ENCODE measurements at places on chromosomes 16 and 17.
A peak's percentile ranks its signal among the peaks of the same experiment; 100 is the strongest.

DNA sequence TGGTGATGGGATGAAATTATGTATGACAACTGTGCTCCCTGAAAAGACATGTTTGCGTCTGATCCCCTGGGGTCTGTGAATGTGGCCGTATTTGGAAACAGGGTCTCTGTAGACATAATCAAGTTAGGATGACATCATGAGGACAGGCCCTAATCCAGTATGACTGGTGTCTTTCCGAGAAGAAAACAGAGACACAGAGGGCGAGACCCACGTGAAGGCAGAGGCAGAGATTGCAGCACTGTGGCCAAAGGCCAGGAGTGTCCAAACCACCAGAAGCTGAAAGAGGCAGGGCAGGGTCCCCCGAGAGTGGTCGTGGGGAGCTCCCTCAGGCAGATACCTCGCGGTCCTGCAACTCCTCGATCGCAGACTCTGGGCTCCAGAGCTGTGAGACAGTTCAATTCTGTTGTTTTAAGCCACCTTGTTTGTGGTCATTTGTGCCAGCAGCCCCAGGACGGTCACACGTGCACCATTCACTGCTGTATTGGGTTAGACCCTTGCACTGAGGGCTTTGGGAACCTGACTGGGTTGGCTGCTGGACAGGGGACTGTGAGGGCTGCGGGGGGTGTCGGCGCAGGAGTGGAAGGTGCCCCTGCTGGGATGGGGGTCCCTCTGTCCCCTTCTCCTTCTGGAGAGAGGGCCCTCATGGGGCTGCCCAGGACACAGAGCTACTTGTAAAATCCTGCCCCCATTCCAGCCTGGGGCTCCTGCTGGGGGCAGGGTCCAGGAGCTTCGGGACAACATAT lies 27.7 kb downstream of the METRNL start:
- no peak for DNase-seq

GRCh38 chr16:67462279-67462655 lies 18.7 kb downstream of the ATP6V0D1 start:
- DNase-seq: no peak

GRCh38 chr17:77140878-77141767 lies at the start of gene SEC14L1:
SEC14L1 (plus strand) TSS chr17:77140969; CDS start chr17:77143597, 2,628 bp downstream.
- peak; percentile 35 for DNase-seq

GRCh38 chr16:84611041-84611440 lies 6.8 kb downstream of the COTL1 start:
- peak; percentile 56 for DNase-seq

DNA sequence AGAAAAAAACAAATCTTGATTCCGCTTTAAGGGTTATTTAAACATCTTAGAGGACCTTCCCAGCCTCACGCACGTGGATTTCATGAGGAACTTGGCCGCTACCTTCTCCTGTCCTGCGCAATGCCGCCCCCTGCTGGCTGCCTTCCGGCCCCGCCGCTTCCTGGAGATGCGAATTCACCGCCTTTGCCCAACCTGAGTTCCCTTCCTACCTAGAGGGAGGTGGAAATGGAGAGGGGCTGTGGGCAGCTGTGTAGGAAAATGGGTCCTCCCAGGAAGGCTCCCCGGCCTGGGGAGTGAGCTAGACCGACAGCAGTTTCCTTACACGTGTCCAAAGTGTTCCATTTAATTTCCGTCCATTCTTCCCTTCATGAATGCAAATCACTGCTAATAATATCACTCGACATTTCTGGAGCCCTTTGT lies 1.0 kb upstream of the ABCC12 start:
- DNase-seq: peak; percentile 83

DNA sequence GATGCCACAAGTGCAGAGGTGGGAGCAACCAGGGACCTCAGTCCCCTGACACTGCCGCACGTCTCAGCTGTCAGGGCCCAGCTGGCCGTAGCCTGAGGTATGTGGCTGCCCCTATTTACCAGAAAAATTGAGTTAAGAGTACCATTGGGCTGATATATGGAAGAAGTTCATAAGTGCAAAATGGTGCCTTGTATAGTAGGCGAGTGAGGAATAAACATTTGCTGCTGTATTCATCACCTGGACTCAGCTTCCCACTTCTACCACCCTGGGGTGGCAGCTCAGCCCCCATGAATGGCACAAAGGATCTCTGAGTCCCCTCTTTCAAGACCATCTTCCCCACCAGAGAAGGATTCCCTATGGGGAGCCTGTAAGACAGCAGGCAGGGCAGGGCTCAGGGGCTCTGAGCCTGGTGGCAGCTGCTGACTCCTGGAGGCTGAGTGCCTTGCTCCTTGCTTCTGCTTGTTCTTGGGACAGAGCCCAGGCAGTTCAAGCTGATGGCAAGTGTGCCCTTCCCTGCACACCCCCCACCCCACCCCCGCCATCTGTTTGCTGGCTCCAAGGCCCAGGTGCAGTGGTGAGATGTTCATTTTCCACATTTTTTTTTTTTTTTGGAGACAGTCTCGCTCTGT lies 29.0 kb downstream of the TRPV2 start:
- peak; percentile 40 for DNase-seq

GRCh38 chr17:67491681-67492024 lies 114.6 kb downstream of the PITPNC1 start:
- DNase-seq: no peak

- DNase-seq: no peak
Measured at GRCh38 chr16:2692948-2693651, 10.8 kb downstream of the KCTD5 start.

GRCh38 chr16:17607609-17608008 lies 136.8 kb upstream of the XYLT1 start:
- DNase-seq: no peak

- no peak for DNase-seq
Measured at GRCh38 chr17:75639327-75639726, 6.1 kb downstream of the SMIM5 start.

GRCh38 chr16:65426484-65426883 lies 304.6 kb upstream of the CDH11 start:
- no peak for DNase-seq

GRCh38 chr17:7436556-7437368 lies 1.5 kb downstream of the TMEM102 start:
- DNase-seq: peak; percentile 77

- no peak for DNase-seq
Measured at GRCh38 chr16:55622930-55623561, 32.7 kb upstream of the SLC6A2 start.

GRCh38 chr17:58756246-58757161 lies 850 bp downstream of the PPM1E start:
- peak; percentile 2 for DNase-seq

DNA sequence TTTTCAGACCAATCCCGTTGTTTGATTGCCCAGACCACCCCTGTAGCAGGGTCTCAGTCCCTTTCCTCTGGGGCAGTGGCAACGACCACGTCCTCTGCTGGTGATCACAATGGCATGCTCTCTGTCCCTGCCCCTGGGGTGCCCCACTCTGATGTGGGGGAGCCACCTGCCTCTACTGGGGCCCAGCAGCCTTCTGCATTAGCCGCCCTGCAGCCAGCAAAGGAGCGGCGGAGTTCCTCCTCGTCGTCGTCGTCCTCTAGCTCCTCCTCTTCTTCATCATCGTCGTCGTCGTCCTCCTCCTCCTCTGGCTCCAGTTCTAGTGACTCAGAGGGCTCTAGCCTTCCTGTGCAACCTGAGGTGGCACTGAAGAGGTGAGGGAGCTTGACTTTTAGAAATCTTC lies 9.2 kb downstream of the ELOB start:
- DNase-seq: no peak

- peak; percentile 26 for DNase-seq
Measured at GRCh38 chr17:61720016-61720795, 129.2 kb upstream of the NACA2 start.

DNA sequence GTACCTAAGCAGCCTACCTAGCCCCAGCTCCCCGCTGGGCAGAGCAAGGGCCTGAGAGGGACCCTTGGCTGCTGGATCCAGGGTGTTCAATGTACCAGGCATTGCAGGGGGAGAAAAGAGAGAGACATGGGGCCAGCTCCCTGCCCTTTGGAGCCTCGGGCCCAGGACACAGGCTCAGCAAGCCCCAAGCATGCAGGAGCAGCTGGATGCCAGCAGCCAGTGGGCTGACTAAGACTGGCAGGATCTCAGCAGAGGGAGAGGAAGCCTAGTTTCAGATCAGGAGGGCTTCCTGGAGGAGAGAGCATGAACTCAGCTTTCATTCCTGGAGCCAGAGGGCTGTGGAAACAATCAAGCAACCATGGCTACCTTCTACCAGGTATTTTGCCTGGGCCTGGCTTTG lies 82.0 kb upstream of the NKD1 start:
- no peak for DNase-seq

DNA sequence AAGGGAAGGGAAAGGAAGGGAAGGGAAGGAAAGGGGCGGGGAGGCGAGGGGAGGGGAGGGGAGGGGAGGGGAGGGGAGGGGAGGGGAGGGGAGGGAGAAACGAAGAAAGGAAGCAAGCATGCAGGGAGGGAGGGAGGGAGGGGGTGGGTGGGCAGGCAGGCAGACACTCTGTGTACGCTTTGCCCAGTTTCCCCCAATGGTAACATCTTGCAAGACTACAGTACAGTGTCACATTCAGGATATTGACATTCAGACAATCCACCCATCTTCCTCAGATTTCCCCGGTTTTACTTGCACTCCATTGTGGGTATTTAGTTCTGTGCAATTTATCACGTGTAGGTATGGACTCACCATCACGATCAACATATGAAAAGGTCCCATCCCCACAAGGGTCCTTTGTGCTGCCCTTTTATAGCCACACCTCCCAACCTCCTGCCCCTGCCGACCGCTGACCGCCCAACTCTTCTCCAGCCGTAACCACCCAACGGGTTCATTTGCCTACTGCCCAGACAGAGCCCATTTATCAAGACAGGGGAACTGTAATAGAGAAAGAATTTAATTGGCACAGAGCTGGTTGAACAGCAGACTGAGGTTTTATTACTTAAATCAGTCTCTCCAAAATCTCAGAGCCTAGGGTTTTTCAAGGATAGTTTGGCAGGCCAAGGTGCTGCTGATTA lies 91.4 kb upstream of the FA2H start:
- DNase-seq: no peak

DNA sequence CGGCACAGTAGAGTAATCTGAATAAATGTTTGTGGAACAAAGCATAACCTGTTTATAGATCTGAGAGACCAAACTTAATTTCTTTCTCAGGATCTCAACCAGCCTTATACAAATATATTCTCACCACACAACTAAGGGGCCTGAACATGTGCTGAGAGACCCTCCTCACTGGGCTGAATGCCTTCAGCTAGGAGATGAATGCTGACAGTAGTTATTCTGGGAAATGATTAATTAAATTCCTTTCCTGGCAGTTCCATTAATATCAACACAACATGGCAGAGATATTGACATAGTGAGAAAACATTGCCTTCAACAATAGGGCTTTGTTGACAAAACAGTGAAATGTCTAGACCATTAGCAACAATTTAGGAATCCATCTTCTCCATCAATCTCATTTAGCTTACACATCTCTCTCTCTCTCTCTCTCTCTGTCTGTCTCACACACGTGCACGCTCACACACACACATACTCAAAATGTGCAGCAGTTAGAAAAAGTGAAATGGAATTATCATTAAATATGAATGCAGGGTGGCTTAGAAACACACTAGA lies 780.8 kb upstream of the CDH8 start:
- peak; percentile 44 for DNase-seq

- DNase-seq: no peak
Measured at GRCh38 chr16:55045756-55046460, 115.2 kb downstream of the IRX5 start.

- DNase-seq: no peak
Measured at GRCh38 chr16:77767211-77767610, 21.2 kb upstream of the VAT1L start.

DNA sequence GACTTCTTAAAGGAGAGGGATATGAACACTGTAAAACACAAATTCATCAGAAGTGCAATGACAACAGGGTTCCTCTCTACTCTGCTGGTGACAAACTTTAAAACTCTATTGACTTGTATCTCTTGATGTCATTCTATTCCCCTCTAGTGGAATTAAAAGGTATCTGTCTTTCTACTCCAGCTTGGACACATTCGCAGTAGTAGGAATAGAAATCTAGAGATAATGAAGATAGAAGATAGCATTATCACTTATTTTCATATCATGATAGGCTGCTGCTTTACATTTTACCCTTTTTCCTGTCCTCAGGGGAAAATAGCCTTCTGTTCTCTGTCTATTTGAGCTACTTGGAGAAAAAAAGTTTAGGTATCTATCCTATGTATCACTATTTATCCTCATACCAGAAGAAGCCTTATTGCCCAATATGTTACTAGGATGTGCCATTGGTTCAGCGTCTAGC lies 209.6 kb upstream of the CACNG5 start:
- DNase-seq: peak; percentile 52

- DNase-seq: no peak
Measured at GRCh38 chr16:79794941-79795340, 194.4 kb upstream of the MAF start.

DNA sequence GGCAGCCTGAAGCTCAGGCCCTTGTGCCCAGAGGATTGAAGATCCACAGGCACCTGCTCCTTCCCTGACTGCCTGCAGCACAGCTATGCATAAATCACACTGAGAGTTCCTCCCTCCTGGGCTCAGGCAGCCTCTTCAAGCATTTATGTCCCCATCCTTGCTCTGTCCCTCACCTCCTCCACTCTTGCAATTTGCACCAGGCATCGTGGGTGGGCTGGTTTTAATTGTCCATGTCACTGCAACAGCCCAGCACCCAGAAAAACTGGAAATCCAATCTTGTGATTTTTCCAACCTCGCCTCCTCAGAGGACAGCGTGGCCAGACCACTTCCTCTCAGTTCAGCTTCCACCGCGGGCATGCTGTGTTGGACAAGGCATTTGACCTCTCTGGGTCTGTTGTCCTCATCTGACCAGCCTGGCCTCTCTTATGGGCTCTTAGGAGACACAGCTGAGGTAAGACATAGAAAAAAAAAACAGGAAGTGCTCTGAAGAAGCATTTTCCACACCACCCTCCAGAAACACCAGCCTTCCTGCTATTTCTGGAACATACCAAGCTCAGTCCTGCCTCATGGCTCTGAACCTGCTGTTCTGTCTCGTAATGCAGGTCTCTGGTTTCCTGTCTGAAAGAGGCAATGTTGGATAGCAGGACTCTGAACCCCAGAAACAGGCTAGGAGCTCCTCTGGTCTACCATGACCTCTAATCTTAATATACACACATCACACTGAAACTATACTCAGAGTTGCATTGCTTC lies 8.3 kb downstream of the TMEM114 start:
- DNase-seq: no peak

- DNase-seq: no peak
Measured at GRCh38 chr17:81990836-81991683, 13.6 kb downstream of the ASPSCR1 start.

All from fibroblast of skin of right biceps (primary cell).